ENCODE measurements at places on chromosomes 1 and 21.

- no peak for DNase-seq
These were observed 1.7 kb downstream of the PDE9A start for GRCh38 chr21:42654913-42655795.

GRCh38 chr1:6614019-6614928 is 743 bp downstream of the PHF13 start:
- DNase-seq: peak; percentile 17

DNA sequence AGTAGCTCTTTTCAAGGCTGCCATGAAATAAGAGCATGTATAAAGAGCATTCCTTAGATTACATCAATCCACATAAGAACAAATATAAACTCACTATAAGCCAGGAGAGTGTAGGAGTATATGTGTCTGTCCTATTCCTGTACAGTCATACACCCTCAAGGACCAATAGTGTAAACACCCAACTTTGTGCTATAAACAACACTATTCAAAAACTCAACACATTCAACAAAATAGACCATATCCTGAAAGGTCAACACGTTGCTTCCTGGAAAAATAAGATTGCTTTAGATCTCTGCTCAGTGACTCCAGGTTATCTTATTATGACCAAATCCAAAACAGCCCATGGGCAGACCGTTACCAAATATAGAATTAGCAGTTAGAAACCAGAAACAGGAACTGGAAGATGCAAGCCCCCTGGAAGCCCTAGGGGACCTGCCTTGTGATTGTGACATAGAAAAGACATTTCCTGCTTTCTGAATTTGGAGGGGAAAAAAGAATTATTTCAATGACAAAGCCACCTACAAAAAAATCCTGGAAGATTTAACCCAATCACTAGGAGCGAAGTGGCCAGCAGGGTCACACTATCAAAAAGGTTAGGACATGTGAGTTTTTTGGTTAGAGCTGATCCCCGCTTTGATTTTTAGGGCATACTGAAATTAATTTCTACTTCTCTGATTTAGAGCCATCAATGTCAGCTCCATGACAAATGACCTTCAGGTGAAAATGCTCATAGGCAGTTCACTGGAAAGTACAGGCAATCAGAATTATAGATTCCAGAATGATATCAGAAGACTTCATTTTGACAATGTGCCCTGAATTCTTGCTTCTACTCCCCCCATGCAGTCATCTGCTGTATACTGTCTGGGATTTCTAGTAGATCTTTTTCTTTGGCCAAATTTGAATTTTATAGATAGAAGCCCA is 59.9 kb downstream of the LRRC8C start:
- no peak for DNase-seq

- no peak for DNase-seq
These were observed 826.4 kb downstream of the PLA2G4A start for GRCh38 chr1:187655104-187655503.

- no peak for DNase-seq
These were observed 23.0 kb upstream of the PIGC start for GRCh38 chr1:172466795-172467407.

Measured in hippocampal formation (tissue), 2 donors.